Activated CD4-positive, alpha-beta T cell treated with anti-CD3 and anti-CD28 coated beads for 1 hour (primary cell): ENCODE measurements at places on chromosomes 1 and 21.

- DNase-seq: no peak
Measured at GRCh38 chr1:47679826-47680225, 242.0 kb downstream of the FOXD2 start.

- DNase-seq: no peak
Measured at GRCh38 chr1:167923324-167924056, 9.6 kb upstream of the ADCY10 start.

DNA sequence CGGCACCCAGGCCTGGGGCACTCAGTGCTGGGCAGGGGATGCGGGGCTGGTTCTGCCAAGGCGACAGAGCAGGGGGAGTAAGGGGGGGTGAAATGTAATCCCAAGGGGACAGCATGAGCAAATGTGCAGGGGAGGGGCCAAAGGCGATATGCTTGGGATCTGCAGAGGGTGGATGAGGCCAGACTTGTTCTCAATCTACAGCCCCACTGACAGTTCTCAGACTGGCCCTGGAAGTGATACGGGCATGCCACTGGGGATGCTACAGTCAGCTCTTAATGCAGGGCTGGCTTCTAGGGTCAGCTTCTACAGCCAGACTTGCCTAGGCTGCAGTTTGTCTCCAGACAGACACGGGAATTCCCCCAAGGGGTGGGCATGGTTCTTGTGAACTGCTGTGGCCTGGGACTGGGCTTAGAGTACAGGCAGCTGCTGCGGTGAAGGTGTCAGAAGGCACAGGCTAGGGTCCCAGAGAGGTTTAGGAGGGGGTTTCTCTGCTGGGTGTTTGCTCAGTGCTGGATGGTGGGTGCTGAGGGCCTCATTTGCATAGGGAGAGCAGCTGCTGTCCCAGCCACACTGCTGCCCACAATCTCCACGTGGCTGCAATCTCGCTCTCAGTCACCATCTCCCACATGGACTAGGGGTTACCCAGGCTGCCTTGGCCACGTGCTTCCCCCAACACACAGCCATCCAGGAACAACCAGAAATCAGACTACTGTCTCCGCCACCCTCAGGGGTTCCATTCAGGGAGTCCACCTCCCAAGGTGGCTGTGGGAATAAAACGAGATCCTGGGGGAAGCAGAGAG lies 190.1 kb downstream of the HIVEP3 start:
- DNase-seq: no peak

- peak; percentile 12 for DNase-seq
Measured at GRCh38 chr1:181089017-181089675, 646 bp downstream of the IER5 start.

GRCh38 chr1:234481771-234482170 lies 2.8 kb upstream of the TARBP1 start:
- no peak for DNase-seq

DNA sequence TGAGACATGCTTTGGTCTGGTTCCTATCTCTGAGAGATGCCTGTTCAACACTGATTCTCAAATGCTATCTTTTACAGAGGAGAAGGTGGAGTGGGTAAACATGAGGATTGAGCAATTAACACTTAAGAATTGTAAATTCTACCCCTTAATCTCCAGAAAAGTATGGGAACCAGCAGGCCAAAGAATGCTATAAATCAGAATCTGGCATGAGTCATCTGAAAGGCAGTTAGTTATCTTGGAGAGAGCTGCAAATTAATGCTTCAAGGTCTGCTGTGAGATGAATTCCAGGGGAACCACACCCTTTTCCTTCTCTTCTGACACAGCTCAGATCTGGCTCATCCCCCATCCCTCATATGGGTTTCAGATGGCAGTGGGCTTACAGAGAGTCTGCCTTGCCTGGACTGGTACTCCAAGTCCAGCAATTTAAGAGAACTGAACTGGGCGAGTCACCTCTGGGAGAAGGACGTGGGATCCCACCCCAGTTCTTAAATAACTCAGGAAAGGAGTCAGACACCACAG lies 5.2 kb downstream of the S100A10 start:
- no peak for DNase-seq

GRCh38 chr1:201122321-201122957 lies 4.5 kb downstream of the ASCL5 start:
- no peak for DNase-seq

- no peak for DNase-seq
Measured at GRCh38 chr1:165174491-165174890, 182.0 kb downstream of the LMX1A start.

- no peak for DNase-seq
Measured at GRCh38 chr1:114149211-114149610, 4.5 kb downstream of the SYT6 start.

DNA sequence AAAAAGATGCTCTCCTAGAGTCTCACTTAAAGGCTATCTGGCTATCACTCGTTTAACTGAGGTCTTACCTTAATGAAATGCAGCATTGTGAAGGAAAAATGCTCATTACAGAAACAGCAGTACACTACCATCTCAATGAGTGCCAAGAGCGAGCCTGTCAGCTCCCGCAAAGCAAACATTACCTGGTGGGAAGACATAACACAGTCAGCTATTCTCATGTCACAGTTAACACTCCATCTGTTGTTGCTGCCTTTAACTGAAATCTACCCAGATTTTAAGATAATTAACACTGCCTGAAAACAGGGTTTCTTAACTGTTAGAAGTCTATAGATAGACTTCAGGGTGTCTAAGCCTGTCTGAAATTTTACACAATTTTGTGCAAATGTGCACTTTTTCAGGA lies 39.1 kb downstream of the PCSK9 start:
- no peak for DNase-seq

- no peak for DNase-seq
Measured at GRCh38 chr1:65176056-65176450, 28.1 kb downstream of the AK4 start.

GRCh38 chr1:65846866-65847265 lies 54.2 kb downstream of the PDE4B start:
- DNase-seq: no peak

DNA sequence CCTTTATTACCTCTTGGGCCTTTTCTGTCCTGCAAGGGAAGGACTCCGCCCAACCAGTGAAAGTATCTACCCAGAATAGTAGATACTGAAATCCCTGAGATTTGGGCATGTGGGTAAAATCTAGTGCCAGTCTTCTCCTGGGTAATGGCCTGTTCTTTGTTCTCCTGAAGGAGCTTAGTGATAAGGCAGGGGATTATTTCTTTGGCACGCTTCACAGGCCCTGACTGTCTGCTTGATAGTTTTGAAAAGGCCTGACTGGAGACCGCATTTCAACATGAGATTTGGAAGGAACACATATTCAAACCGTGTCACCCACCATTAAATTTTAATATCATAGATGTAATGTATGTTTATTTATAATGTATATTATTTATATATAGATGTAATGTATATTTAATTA lies 48.9 kb downstream of the RASAL2 start:
- DNase-seq: no peak

DNA sequence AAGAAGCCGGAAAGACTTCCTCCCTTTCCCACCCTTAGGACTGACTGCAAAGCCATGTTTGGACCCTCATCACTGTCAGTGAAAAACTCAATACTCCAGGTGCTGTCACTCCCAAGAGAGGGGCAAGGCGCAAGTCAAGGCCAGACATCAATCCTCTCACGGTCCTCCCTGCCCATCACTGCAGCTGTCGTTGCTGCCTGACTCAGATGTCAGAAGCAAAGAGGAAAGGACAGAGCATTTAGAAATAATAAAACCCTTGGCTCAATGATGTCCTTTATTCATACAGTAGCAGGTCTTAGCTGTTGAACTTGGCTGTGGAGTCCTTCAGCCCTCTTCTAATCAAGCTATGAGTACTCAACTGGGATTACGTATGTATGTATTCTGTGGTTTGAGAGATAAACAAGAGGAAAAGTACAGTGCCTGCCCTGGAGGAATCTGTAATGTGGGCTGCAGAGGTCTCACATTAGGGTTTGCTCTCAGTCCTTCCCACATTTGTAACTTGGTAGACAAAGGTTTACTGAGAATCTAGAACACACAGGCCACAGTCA lies 13.5 kb downstream of the SUSD4 start:
- no peak for DNase-seq

DNA sequence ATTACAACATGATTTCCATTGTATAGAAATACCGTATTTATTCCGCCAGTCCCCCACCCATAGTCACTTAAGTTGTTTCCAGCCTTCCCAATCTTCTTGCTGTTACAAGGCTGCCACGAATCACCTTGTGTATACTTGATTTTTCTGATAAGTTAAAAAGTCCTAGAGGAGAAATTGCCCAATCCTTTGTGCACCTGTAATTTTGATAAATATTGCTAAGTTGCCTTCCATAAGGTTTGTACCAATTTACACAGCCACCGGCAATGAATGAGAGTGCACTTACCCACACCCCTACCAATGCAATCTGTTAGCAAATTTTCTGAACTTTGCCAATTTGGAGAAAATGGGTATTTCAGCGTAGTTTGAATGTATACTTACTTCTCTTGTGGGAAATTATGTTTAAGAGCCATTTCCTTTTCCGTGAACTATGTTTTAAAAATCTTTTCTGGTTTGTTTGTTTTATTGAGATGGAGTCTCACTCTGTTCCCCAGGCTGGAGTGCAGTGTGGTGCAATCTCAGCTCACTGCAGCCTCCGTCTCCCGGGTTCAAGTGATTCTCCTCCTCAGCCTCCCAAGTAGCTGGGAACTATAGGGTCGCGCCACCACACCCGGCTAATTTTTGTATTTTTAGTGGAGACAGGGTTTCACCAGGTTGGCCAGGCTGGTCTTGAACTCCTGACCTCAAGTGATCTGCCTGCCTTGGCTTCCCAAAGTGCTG lies 87.4 kb downstream of the DHRS3 start:
- DNase-seq: no peak

DNA sequence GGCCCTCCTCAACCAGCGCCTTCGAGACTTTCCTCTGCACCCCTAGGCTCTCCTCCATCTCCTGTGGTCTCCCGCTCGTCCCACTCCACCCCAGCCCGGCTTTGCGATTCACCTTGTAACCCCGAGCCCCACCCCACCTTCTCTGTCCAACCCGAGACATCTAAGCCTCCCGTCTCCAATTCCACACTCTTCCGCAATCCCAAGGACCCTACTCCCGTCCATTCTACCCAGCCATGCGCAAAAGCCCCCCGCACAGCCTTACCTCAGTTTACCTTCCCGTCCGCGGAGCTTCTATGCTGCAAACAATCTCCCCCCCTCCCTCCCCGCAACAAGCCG lies 174 bp downstream of the SH3BP5L start:
- DNase-seq: no peak

GRCh38 chr21:34794686-34795085 lies 125.9 kb downstream of the CLIC6 start:
- no peak for DNase-seq

DNA sequence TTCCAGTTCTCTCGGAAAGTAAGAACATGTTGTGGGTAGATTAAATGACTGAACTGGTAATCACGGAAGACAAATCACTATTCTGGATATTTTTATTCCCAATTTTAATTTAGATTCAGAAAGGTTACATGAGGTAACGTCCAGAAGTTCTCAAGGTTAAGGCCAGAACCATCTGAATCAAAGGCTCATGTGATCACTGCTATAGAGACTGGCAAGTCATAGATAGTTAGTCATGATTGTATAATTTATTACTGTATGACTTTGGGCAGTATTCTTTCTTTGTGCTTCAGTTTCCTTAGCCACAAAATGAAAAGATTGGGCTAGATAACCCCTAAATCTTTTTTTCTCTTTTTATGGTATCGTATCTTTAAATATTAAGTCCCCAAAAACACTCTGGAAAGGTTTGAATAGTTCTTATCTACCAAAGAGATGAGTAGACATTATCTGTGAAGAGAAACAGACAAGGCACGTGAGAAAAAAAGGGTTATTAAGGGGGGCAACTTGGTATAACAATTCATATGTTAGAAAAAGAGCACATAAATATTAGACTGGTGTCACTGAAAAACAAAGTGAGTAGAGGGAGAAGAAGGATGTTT lies 241.0 kb downstream of the PTPRC start:
- no peak for DNase-seq

- no peak for DNase-seq
Measured at GRCh38 chr1:107975851-107976250, 10.9 kb upstream of the VAV3 start.

- no peak for DNase-seq
Measured at GRCh38 chr1:150548324-150548631, 930 bp upstream of the ADAMTSL4 start.

DNA sequence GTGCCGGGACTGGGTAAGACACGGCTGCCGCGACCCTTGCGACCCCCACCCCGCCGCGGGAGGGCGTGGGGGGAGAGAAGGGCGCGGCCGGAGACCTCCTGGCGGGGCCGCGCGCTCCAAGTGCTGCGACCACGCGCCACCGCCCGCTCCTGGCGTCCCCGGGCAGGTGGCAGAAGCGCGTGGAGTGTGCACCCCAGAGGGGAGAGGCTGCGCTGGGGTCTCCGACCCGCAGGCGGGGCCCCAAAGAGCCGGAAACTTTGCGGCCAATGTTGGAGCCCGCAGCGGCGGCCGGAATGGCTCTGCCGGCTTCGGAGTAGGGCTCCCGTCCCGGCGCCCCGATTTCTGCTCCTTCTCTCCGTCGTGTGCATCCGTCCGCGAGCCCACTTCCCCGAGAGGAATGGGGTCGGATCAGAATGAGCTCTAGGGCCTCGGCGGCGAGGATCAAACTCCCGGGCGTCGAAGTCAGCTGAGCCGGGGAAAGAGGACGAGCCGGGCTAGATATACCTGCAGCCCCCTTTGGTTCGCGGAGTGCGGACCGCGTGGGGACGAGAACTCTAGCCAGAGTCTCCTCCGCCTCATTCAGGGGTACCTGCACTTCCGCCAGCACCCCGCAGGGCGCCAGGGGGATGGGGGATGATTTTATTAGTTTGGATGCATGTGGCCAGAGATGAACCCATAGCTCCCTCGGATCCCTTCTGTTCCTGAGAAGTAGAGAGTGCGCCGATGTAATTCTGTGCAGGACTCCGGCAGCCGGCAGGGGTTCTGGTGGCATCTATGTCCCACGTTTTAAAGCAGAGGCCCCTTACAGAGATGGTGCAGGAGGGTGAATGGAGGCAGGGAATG lies 751 bp downstream of the STUM start:
- DNase-seq: no peak

- no peak for DNase-seq
Measured at GRCh38 chr1:156749419-156750118, 1.9 kb downstream of the HDGF start.

GRCh38 chr1:197390856-197391255 lies 122.8 kb downstream of the CRB1 start:
- no peak for DNase-seq

DNA sequence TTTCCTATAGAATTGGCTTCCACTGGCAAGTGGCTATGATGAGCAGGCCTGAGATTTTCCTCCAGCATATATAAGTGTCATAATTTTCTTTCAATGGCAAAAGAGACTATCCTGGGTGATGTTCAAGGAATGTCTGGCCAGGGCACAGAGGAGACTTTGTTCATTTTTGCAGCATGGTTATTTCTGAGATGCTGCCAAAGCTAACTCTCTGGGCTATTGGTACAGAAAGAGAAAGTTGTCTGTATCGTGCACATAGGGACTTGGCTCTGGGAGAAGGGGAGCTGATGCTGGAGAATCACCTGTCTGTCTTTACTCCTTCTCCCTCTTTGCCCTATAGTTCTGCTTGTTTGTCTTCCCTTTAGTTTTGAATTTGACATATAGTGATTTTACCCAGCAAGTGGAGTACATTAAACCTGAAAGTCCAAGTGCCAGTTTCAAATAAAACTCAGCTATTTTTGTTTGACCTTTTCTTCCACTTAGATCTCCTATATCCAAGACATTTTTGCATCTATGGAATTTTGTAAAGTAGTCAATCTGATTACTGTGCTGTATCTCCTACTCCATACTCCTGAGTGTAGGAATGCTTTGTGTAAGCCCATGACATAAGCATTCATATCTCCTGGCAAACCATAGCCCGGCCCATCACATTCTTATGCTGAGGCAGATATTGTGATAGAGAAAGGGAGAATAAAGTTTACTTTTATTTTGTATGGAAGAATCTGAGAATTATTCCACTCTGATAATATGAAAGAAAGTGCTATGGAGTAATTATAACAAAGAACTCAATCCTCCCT lies 3.9 kb downstream of the FNDC7 start:
- DNase-seq: no peak
